ENCODE measurements at places on chromosomes 11 and 22. TPM values are rescaled to one million over a fixed set of nuclear protein-coding genes. Genes with fewer than 3 reads are reported as not detected.

KLHL35 gene
- total RNA-seq = 1.0 TPM

GRAMD1B gene
- total RNA-seq = 1.4 TPM

HORMAD2 gene
- total RNA-seq = not detected

CSNK2A3 gene
- total RNA-seq = 2.8 TPM

FOLH1 gene
- total RNA-seq = not detected

ILK gene
- total RNA-seq = 70.3 TPM

P4HA3 gene
- total RNA-seq = under 0.01 TPM

BDNF gene
- 0.79 TPM for total RNA-seq

SCGB2A2 gene
- not detected for total RNA-seq

RIBC2 gene
- total RNA-seq = not detected

THY1 gene
- total RNA-seq = 0.13 TPM

PIH1D2 gene
- total RNA-seq = 0.51 TPM

TMPRSS6 gene
- total RNA-seq = not detected

BLID gene
- not detected for total RNA-seq

RAPSN gene
- 0.26 TPM for total RNA-seq

DNA sequence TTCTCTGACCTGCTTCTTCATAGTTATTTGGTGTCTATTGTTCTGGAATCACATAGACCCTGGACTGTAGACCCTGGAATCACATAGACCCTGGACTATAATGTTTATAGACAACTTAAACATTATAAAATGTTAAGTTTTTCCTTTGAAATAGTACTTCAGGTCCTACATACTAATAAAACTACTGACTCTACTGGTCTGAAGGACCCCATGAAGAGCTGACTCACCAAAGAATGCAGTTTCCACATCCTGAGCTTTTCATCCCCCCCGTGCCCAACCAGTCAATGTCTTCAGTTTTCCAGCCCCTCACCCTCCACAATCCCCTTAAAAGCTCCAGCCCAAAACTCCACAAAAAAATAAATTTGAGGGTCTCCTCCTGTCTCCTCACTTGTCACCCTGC, 6.6 kb upstream of the PLEKHA7 start:
- no peak for DNase-seq

- peak; percentile 42 for DNase-seq
Measured at GRCh38 chr11:85810871-85811611, at the start of gene SYTL2. TSS of gene SYTL2 (minus strand) at chr11:85811141. CDS start at chr11:85757725, 53,416 bp downstream.

DNA sequence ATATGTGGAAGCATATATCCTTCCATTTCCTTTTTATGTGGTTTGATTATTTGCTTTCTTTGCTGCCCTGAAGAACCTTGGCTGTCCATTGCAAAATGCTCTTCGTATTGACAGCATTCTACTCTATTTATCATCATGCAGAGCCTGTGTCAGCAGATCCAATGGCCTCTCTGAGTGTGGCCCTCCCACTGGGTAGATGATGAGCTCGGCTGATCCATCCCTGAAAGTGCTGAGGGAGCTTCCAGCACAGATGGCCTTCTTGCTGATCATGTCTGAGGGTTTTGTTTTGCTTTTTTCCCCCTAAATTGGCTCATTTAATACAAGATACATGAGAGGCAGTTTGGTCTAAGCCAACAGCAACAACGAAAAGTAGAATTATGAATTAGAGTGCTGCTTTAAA, 181.0 kb downstream of the GRIA4 start:
- DNase-seq = no peak

GRCh38 chr22:44108076-44108475, 72.6 kb upstream of the PARVG start:
- DNase-seq = no peak

GRCh38 chr11:110529043-110529442, 99.3 kb downstream of the FDX1 start:
- DNase-seq = peak; percentile 27

GRCh38 chr11:35619855-35620640, 1.8 kb downstream of the FJX1 start:
- peak; percentile 29 for DNase-seq

GRCh38 chr22:17794726-17795542, 20.7 kb upstream of the BID start:
- no peak for DNase-seq

GRCh38 chr11:118918128-118918685, 7.5 kb downstream of the BCL9L start:
- DNase-seq = peak; percentile 70

DNA sequence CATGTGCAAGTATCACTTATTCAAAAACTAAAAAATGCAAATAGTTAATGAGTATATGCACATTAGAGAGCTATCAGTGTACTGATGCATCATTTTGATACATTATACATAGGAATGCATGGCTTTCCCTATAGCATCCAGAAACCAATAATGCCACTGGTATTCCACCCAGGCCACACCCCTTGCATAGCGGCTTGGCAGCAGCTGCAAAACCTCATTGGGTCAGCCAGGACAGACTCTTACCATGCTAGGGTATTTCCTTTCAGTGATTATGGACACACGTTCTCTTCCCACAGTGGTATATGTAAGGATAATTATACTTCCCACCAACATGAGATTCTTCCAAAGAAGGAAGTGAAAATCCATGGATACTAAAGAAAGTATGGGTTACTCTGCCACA, 145.9 kb upstream of the PITPNB start:
- no peak for DNase-seq

DNA sequence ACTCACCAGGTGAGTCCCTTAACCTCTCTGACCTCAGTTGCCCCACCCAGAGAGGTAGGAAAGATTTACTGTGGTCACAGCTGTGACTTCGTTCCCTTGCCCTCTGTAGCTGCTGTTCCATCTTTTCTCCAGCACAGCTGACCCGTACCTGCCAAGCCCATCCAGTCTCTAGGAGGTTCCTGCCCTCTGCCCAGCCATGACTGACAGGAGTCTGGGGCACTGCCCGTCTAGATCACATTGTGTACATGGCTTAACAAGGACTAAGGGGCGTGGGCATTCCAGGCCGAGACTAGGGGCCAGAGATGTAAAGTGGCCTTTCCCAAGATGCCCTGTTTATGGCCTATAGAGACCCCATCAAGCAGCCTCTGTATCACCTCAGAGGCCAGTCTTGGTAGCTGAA, 132.0 kb downstream of the PARVA start:
- DNase-seq = no peak

DNA sequence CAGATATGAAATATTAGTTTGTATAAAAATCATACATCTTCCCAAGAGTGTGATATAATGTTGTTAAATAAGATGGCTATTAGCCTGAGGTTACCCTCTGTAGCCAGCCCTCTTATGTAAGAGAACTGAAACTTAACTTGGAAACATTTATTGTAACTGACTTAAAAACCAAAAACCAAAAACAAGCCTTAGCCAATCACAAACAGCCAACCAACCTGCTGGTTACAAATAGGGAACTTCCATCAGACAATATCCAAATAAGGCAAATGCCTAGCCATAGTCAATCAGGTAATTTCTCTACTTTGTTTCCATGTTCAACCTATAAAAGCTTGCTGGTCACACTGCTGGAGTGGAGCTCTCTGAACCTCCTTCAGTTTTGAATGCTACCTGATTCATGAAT, 14.1 kb downstream of the KBTBD3 start:
- no peak for DNase-seq

DNA sequence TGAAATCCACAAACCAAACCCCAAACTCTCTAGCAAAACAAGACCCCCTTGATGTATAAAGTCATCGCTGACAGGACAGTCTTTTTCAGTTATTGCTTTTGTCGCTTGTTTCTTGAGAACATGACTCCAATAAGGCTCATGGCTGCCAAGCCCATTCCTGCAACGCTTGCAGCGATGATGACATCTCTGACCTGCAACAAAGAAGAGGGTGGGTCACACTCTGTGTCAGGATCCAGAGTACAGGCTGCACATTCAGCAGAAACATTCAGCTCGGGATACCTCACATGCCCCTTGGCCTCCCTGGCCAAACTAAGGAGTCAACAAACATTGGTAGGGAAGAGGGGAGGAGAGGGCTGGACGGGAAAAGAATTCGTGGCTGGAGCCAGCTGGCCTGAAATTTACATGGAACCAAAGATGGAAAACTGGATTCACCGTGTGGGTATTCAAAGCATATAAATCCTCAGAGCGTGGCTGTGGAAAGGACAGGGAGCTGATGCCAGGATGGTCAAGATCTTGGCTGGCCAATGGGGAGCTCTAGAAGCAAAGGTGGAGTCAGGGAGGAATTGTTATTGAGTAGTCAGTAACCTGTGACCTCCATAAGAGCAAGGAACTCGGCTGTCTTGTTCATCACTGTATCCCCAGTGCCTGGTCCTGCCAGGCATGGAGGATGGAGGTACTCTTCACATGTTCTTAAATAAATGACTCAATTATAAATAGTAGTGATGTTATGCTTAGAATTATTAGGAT, 11.8 kb upstream of the PLAAT2 start:
- peak; percentile 37 for DNase-seq

GRCh38 chr11:111736621-111737443, 29.4 kb downstream of the PPP2R1B start:
- no peak for DNase-seq

GRCh38 chr11:27363576-27364117, 632 bp upstream of the CCDC34 start:
- DNase-seq = no peak

GRCh38 chr11:47377571-47378009, 757 bp downstream of the SPI1 start:
- DNase-seq = no peak

- no peak for DNase-seq
Measured at GRCh38 chr11:71118671-71119250, 133.6 kb downstream of the SHANK2 start.

DNA sequence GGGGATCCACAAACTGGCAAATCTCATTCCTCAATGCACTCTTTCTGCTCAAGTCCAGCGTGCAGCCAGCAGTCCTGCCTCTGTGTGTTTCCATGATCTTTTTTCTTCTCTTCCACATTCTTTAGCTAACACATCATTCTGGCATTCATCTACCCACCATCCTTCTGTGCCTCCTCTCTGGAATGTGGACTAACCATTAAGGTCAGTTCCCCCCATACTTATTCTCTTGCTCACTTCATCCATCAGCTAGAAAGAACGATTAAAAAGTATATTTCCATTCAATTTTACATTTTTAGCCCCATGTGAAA, 7.8 kb downstream of the KIRREL3 start:
- no peak for DNase-seq

DNA sequence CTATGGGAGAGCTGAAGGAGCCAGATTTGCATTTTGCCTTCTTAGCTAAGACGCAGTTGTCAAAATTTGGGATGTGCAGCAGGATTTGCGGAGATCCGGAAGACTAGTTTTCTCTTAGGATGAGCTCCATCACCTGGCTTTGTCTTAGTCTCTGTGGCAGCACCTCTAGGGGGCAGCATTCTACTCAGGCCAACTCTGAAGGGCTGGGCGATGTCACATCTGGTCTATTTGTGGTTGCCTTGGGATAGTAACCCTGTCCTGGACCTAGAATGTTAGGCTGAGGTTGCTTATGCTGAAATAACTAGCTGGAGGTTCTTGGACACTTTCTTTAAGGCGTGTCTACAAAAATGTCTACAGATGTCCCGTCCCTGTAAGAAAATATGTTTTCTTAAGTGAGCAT, 116.2 kb downstream of the FAT3 start:
- peak; percentile 29 for DNase-seq

DNA sequence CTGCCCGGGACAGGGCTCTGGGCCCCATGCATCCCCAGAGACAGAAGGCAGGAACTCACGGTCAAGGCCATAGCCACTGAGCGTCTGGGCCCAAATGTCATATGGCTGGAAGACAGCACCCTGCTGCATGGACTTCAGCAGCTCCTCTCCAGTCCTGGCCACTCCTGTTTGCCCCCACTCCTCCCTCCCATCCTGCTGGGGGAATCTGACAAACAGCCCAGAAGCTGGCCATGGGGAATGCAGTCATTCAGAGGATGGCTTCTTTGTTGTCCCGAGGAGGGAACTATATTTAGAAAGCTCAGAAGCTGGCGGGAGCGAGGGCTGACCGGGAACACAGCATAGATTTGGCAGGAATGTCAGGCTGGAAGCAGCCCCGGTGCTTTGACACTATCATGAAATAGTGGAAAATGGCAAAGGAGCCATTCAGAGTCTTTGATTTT, 35.0 kb downstream of the DKK3 start:
- no peak for DNase-seq

- DNase-seq = no peak
Measured at GRCh38 chr11:69039501-69039900, 9.2 kb upstream of the TPCN2 start.

DNA sequence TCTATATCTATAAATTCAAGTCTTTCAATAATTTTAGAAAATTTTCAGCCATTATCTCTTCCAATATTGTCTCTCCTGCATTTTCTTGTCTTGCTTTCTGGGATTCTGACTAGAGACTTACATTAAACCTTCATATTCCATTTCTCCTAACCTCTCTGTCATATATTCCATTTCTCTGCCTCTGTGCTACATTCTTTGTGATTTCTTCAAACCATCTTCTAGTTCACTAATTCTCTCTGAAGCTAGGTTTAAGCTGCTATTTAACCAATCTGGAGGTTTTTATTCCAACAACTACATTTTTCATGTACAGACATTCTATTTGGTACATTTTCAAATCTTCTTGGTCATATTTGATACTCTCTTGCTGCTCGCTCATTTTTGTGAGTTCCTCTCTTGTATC, 122.5 kb downstream of the TTC28 start:
- DNase-seq = no peak

DNA sequence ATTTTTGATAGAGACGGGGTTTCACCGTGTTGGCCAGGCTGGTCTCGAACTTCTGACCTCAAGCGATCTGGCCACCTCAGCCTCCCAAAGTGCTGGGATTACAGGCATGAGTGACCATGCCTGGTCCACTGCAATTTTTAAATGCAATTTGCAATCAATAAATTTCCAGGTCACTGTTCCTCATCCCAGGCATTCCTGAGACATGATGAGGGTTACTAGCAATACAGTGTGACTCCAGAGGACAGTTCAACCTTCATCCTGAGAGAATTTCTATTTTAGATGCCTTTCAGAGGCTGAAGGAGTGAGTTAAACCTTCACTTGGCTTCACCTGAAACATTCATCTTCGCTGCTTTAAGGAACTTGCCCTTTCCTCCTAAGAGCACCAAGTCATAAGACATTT, 9.7 kb upstream of the UBASH3B start:
- DNase-seq = no peak

Data from bronchial epithelial cell (primary cell).